Kidney tubule cell (primary cell): ENCODE measurements at places on chromosomes 12 and 14.

- DNase-seq: no peak
Observed at GRCh38 chr14:54589843-54590242, 22.9 kb downstream of the SAMD4A start.

GRCh38 chr12:72017054-72017651, 78.5 kb downstream of the TPH2 start:
- DNase-seq: peak; percentile 80

- DNase-seq: no peak
Observed at GRCh38 chr12:112199136-112199535, 73.8 kb downstream of the TRAFD1 start.

DNA sequence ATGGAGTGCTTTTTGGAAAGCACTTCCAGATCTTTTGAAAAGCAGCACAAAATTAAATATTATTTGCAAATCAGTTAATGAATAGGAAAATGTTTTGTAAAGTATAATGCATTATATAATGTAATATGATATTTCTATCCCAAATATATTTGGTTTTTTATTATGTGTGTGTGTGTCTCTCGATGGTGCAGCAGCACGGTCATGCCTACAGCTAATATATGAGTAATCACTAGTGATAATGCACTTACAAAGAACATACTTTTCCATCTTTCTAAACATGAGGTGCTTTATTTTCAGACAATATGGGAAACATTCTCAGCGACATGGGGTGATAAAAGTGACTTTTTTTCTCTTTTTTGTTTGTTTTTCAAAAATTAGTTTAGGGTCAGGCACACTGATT, 1.3 kb upstream of the EEA1 start:
- DNase-seq: no peak

DNA sequence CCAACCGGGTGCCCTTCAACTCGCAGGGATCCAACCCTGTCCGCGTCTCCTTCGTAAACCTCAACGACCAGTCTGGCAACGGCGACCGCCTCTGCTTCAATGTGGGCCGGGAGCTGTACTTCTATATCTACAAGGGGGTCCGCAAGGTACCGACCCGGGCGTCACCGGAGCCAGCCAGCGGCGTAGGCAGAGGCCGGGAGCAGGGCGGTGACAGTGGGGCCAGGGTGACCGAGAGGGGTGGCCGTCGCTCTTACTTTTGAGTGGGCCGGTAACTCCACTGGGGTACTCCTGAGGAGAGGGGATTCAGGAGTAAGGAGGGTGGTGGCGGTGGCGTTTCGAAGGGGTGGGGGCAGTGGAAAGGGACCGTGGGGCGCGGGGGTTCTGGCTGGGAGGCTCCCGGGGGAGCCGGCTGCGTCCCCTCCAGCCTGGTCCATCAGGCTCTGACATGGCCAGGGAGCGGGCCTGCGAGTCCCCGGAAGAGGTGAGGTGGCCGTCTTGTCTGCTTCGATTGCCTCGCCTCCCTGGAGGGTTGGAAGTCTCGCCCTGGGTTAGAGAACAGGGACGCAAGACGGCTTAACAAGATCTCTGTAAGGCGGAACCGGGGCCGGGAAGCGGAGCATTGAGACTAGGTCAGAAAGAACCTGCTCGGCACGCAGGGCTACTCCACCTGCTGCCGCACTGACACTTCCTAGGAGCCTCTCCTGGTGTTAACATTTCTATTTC, 491 bp downstream of the WDR20 start:
- peak; percentile 55 for DNase-seq

GRCh38 chr12:117803001-117803400, 165.8 kb downstream of the KSR2 start:
- no peak for DNase-seq

DNA sequence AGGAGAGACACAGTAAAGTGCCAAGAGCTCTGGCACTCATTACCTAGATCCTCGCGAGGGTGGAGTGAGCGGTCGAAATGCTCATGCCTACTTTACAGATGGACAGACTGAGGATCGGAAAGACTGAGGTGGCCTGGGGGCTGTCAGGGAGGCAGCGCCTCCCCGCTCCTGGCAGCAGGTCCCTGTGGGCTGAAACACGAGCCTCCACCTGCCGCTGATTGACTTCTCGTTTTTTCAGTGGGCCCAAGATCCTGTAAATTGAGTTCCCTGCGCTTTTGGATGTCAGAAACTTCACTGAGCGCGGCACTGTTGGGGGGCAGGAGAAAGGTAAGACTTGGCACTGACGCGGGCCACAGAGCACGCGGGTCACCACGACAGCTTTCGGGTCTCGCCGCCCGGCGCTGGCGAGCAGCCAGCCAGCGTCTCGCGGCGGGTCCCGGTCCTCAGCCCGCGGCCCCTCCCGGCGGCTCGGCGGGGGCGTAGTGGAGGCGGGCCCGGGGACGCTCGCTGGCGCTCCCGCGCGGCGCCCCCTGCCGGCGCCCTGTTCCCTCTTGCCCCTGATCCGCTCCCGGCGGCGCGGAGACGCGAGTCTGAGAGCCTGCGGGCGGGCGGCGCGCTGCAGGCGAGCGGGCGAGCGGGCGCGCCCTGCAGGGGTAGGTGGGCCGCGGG, 552 bp upstream of the SCN8A start:
- DNase-seq: peak; percentile 75

- DNase-seq: no peak
Observed at GRCh38 chr12:138898-139534, 72.4 kb downstream of the IQSEC3 start.
